Stimulated activated CD4-positive, alpha-beta T cell treated with anti-CD3 and anti-CD28 coated beads, Interleukin-2, amount 100 ng/mL, for 24 hours (primary cell): ENCODE measurements at places on chromosomes 1 and 21.

- no peak for DNase-seq
These were observed 94.2 kb downstream of the PLXNA2 start for GRCh38 chr1:208149776-208150514.

GRCh38 chr21:18801468-18801867 is 397.9 kb upstream of the TMPRSS15 start:
- no peak for DNase-seq

- no peak for DNase-seq
These were observed 975.7 kb upstream of the PRMT6 start for GRCh38 chr1:106080608-106081325.

- no peak for DNase-seq
These were observed 5.1 kb downstream of the HOOK1 start for GRCh38 chr1:59819566-59820438.

DNA sequence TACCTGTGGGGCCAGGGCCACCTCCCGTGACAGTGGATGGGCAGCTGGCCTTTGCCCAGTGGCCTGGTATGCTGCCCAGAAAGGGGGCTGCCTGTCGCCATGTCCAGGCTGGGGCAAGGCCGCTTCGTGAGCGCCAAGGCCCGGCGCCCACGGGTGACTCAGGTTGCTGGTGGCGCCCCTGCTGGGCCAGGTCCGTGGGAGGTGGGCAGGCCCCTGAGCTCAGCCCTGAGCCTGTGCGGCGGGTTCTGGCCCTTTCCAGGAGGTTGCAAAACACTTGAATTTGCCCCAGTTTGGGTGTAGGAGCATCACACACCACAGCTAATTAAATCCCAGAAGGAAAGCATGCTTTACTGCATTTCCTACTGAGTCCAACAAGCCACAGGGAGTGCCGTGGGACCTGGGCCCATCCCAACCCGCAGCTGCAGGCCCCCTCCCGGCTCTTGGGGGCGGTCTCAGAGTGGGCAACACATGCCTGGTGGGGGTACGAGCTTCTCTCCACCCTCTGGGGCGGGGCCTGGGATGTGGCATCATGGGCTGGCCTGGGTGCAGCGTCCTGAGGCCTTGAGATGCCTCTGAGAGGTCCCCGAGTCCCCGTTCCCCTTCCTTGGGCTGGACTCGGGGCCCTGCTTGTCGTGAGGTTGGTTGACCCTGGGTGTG is 159.8 kb downstream of the PEX14 start:
- DNase-seq: no peak

- DNase-seq: no peak
These were observed 462.1 kb downstream of the LMO4 start for GRCh38 chr1:87790756-87791155.

DNA sequence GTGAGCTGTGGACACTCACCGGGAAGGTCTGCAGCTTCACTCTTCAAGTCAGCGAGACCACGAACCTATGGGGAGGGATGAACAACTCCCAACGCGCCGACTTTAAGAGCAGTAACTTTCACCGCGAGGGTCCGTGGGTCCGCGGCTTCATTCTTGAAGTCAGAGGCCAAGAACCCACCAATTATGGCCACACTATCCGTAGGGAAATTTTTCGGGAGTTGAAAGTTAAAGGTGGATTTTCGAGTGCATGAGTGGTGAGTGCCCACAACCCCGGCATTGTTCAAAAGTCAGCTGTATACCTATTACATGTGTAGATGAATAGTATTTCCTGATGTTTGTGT is 19.7 kb downstream of the EXOC8 start:
- no peak for DNase-seq

- no peak for DNase-seq
These were observed 20.9 kb upstream of the GORAB start for GRCh38 chr1:170511038-170511437.

DNA sequence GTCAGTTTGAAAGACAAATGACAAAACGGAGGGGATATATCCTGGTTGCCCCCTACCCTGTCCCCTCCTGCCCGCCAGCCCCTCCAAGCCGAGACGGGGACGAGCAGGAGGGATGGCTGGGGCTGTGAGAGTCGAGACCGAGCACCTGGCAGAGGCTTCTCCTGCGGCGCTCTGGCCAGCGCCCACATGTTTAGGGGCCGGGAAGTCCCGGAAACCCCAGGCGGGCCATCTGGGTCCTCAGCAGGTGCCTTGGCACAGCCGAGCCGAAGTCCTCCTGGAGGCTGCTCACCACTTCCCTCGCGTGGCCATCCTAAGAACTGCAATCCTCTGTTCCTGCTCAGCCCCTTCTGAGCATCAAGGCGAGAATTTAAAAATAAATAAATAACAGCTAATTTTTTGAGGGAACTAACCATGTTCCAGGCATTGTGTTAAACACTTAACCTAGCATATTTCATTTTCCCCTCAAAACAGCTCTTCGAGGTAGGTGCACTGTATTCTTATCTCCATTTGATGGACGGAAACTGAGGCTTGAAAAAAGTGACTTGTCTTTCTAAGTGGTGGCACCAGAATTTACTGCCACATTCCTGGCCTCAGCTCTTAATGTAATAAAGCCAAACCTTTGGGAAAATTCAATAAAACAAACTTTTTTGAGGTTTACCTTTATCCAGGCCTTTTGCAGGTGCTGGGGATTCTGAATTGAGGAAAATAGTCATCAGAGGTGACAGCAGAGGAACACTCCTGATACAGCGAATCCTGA is 3.5 kb upstream of the RIMS3 start:
- peak; percentile 92 for DNase-seq

- no peak for DNase-seq
These were observed 38.4 kb downstream of the NEK2 start for GRCh38 chr1:211637066-211637465.

DNA sequence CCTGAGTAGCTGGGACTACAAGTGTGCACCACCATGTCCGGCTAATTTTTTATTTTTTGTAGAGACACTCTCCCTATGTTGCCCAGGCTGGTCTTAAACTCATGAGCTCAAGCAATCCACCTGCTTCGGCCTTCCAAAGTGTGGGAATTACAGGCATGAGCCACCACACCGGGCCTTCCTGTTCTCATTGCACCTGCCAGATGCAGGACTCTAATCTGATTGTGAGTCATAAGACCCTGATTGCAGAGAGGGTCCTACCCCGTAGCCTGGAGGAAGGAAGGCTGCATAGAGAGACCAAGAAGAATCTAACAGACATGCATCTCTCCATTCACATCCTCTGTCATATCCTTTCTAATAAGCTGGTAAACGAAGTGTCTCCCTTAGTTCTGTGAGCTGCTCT is 19.5 kb upstream of the CGN start:
- no peak for DNase-seq

- peak; percentile 45 for DNase-seq
These were observed 494 bp downstream of the APH1A start for GRCh38 chr1:150268340-150268704.

DNA sequence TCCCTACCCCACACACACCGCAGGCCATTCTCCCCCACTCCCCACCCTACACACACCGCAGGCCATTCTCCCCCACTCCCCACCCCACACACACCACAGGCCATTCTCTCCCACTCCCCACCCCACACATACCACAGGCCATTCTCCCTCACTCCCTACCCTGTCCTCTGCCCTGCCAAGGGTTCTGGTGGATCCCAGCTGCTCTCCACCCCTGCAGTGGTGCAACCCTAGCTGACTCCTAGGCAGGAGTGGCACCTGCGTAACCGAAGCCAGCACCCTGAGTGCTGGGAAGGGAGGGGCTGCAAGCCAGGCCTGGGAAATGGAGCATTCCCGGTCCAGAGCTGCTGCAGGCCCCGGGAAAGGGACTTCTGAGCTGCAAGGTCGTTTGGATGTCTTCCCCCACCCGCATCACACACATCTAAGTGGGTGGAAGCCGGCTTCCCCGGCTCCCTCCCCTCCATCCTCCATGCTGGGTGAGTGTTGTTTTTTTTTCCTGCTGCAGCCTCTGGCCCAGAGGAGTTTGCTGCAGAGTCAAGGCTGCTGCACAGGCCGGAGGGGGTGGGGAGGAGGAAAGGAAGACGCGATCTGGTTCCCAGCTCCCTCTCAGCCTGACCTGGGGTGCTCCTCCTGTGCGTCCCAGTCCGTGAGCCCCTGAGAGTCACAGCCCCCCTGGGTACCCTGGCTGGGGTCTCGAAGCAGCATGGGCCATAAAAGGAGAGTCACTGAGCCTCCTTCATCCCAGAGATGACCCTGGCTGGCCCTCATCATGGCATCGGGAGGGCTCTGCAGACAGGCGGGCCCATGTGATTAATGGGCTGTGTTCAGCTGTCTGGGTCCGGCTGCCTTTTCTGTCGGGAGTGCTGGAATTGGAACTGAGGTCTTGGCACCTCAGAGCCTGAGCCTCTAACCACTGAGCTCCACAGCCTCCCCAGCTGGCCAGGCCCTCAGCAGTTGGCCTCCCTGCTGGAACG is 16.1 kb downstream of the H6PD start:
- DNase-seq: no peak

DNA sequence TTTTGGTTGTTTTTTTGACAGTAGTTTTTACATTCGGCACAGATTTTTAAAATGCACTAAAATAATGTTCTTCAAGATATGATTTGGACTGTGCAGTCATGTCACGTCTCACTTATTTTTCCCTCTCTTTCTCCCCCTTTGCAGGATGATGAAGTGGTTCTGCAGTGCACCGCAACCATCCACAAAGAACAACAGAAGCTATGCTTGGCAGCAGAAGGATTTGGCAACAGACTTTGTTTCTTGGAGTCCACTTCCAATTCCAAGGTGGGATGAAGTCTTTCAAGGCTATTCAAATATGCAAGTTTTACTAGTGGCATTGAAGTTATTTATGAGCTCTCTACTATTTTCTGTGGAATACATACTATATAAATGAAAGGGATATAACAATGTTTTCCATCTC is 228.4 kb downstream of the RYR2 start:
- DNase-seq: no peak

GRCh38 chr1:86233403-86233802 is 76.8 kb upstream of the COL24A1 start:
- DNase-seq: no peak

DNA sequence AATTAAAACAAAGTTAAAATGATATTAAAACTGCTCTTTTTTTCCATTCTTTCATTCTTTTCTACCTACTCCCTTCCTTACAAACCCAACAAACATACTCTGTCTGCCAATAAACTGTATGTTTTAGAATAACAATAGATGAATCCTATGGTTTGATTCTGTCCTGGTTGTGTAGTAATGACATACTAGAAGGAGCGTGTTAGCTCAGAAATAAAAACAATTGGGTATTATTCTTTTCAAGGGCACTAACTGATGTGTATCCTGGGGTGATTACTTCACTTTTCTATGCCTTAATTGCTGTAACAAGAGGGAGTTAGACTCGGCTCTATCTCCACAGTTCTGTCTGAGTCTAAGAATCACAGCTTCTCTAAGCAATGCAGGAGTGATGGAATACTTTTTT is 194.4 kb downstream of the GIPC2 start:
- DNase-seq: no peak

DNA sequence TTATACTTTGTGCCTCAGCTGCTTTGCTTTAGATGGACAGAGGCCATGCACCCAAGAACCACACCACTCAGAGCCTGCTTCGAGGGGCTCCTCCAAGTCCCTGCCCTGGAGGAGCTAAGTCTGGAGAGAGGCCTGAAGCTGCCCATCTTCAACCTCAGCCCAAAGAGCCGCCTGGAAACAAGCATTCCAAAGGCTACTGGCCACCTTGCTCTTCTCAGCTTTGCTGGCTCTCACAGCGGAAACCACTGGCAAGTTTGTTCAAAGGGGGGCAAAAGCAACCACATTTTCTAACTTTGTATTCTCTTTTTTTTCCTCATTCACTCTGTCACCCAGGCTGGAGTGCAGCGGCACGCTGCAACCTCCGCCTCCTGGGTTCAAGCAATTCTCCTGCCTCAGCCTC is 23.2 kb downstream of the VPS26C start:
- DNase-seq: no peak

GRCh38 chr1:217188280-217189237 is 442.3 kb downstream of the GPATCH2 start:
- no peak for DNase-seq
